ENCODE measurements at places on chromosomes 12 and 14.
A peak's percentile ranks its signal among the peaks of the same experiment; 100 is the strongest.

DNA sequence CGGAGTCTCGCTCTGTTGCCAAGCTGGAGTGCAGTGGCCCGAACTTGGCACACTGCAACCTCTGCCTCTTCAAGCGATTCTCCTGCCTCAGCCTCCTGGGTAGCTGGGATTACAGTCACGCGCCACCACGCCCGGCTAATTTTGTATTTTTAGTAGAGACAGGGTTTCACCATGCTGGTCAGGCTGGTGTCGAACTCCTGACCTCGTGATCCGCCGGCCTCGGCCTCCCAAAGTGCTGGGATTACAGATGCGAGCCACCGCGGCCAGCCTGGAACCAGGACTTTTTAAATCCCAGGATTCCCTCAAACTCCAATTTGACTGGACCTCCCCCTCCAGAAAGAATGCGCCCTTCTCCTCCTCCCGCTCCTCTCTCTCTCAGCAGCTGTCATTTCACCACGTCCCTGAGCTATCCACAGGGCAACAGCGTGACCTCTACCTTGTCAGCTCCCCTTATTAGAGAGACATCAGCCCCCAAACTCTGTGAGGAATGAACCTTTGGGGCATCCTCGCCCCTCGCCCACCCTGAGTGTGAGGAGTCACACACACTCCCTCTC lies 2.0 kb downstream of the ESYT1 start:
- DNase-seq = no peak

DNA sequence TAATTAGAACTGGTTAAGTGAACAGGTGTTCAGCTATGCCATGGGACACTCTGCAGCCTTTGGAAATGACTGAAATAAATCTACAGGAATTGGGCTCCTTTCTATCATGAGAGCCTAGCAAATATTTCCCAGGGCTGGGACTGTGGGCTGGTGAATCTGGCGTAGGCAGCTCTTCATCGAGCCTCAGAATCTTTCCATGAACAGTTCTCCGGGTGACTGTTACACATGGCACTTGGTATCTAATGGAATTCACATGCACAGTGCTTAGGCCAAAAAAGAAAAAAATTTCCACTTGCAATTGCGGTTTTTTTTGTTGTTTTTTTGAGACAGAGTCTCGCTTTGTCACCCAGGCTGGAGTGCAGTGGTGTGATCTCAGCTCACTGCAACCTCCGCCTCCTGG lies 32.1 kb downstream of the PRKAB1 start:
- no peak for DNase-seq

DNA sequence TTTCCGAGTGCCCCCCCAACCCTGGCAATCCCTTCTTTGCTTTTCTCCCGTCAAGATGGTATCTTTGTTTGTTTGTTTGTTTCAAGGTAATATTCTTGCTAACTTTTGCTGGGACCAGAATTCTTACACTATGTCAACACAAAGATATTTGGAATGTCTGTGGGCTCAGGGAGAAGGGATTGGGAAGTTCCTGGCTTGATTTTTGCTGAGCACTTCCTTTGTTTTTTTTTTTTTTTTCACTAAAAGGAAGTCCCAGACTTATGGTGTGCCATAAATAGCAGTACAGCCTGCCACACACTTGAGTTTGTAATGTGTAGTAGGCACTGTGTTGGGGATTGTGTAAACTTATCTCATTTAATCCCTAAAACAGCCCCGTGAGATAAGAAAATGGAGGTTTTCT lies 11.2 kb upstream of the RNU6-7 start:
- DNase-seq = no peak

GRCh38 chr12:110141389-110141788 lies 17.2 kb downstream of the IFT81 start:
- DNase-seq = no peak

DNA sequence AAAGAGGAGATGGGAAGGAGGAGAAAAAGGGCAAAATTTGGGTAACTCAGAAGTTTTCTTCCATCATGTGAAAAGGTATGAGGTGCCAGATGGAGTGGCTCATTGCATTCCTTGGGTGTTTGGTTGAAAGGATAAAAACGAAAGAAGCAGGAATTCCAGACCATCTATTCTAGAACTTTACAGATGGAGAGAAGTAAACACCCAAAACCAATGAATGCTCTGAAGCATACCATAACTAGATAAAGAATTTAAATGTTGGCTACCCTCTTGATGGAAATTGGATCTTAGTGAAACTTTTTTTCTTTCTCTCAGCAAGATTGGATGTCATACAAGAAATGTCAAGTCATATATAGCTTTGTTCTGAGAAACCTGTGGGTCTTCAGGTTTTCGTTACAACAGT lies 175.6 kb upstream of the FAR2 start:
- DNase-seq = no peak

DNA sequence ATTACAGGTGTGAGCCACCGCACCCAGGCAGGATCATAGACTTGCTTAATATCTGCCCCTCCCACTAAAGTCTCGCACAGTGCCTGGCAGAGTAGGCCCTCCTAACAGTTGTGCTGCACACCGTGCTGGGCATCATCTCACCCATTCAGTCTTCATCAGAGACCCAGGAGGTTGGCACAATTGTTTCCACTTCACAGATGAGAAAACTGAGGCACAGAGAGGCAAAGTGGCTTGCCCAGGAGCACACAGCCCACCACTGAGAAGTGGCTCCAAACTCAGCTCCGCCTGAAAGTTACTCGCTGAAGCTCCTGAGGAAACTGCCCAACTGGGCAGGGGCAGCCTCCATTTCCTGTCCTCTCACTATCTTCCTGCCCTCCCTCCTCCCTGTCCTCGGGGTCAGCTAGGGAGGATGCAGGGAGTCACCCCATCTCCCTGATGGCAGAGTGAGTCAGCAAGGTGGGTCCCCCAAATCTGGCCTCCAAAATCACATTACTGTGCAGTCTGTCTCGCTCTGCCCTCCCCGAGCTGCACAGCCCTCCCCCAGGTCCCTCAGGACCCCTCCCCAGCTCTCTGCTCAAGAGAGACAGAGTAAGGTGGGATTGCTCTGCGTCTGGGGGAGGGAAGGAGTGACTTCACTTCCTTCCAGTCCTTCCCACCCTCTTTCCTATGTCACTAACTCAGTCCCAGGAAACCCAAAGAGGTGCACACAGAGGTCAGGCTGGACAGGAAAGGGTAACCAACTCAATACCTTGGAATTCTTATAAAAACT lies 5.7 kb downstream of the SLC8B1 start:
- DNase-seq = no peak

DNA sequence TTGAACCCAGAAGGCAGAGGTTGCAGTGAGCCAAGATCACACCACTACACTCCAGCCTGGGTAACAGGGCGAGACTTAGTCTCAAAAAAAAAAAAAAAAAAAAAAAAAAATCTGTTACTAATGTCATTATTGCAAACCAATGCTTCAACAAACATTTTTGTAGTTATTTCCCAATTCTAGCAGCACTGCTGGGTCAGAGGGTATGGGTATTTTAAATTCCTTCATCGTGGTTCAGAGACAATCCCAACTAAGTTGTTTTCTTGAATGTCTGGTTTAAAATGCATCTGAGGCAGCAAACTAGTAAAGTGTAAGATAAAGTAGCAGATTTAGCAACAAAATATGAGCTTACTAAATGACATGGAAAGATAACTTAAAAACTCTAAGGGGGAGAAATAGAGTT lies 65.6 kb downstream of the FERMT2 start:
- no peak for DNase-seq

DNA sequence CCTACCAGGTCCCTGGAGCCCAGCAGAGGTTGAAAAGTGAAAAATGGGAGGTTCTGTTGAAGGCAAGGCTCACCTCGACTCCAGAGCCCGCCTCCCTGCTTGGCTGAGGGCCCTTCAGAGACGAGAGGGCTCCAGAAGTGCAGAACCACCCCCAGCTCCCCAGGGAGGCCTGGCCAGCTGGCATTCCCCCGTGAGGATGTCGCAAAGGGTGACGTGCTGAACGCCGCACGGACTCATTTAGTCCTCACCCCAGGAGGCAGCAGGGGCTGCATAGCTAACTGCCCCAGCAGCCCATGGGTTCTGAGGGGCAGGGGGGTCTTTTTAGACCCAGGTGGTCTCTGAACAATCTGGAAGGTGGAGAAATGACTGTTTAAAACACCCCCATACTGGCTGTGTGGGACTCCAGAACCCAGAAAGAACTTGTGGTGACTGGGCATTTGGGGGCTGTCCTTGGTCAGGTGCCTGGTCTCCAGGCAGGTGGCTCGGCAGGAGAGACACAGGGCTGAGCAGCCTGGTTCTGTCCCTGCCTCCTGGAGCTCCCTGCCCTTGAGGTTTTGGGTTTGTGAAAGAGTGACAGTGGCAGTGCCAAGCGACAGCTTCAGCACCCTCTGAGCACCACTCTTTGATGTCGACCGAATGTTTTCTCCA lies 32.0 kb downstream of the ANAPC7 start:
- DNase-seq = peak; percentile 51

DNA sequence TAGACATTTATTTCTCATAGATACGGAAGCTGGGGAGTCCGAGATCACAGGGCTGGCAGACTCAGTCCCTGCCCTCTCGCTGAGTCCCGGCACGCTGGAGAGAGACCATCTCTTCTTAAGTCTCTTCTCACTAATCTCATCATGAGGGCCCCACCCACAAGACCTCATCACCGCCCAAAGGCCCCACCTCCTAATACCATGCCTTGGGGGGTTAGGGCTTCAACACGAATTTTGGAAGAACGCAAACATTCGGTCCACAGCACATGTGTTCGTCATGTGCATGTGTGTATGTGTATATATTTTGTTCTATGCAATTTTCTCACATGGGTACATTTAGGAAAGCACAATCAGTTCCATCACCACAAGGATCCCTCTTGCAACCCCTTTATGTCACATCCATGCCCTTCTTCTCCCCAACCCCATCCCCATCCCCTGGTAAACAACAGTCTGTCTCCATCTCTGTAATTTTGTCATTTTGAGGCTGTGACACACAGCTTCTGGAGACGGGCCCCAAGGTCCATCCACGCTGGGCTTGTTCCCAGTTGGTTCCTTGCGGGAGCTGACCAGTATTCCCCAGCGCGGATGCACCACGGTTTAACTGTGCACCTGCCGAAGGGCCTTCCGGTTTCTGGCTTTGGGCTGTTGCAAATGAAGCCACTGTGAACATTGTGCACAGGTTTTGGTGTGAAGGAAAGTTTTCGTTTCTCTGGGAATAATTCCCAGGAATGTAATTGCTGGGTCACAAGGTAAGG lies 317.5 kb upstream of the DIO3 start:
- DNase-seq = no peak

DNA sequence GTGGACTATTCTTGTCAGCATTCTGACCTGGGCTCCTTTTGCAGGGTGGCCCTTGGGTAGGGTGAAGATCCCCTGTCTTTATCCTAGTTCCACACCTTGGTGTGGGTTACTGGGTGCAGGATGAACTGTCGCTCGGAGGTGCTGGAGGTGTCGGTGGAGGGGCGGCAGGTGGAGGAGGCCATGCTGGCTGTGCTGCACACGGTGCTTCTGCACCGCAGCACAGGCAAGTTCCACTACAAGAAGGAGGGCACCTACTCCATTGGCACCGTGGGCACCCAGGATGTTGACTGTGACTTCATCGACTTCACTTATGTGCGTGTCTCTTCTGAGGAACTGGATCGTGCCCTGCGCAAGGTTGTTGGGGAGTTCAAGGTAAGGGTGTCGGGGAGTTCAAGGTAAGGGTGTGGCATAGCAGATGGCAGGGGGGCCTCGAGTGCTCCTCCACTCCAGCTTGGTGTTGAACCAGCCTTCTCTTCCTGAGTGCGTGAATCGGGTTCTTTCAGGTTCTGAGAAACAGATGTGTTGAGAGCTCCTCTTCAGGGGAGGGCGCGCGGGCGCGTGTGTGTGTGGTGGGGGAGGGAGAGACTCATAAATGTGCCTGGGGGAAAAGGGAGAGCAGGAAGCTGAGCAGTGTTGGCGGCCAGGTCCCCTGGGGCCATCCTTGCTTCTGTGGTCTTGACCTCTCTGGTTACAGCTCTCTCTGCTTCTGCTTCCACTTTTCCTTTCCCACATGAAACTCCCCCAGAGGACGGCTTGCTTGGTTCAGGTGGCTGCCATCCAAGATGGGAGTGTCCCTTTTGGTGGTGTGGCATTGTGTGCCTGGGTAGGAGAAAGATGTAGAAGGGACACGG lies 4.0 kb downstream of the ATG101 start:
- DNase-seq = peak; percentile 97

GRCh38 chr12:45125997-45126396 lies 75.1 kb upstream of the DBX2 start:
- DNase-seq = no peak

- DNase-seq = peak; percentile 0
These were observed 64.7 kb downstream of the GPR65 start for GRCh38 chr14:88069677-88070076.

DNA sequence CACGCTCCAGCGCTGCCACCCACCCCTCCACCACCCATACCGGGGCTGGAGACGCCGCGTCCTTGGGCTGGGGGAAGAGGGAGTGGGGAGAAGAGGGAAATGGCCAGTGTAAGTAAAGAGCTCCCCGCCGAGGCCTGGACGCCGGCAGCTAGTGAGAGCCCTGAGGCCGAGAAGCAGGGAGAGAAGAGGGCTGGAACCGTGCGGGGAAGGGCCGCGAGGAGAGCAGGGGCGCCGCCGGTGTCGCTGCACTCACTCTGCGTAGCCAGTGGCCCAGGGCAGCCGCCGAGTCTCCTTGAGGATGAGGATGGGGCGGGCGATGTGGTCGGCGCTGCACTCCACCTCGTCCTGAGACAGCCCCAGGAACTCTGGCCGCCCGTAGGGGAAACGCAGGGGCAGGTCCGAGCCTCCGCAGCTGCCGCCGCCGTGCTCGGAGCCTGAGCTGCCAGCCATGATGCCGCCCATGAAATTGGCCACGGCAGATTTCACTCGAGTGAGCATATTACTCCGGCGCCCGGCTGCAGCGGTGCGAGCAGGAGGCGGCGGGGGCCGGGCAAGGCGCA lies 631 bp downstream of the PPM1H start:
- no peak for DNase-seq

GRCh38 chr12:82357340-82357739 lies 847 bp downstream of the CCDC59 start:
- no peak for DNase-seq

- no peak for DNase-seq
These were observed 411.6 kb downstream of the BCAT1 start for GRCh38 chr12:24537083-24537860.

DNA sequence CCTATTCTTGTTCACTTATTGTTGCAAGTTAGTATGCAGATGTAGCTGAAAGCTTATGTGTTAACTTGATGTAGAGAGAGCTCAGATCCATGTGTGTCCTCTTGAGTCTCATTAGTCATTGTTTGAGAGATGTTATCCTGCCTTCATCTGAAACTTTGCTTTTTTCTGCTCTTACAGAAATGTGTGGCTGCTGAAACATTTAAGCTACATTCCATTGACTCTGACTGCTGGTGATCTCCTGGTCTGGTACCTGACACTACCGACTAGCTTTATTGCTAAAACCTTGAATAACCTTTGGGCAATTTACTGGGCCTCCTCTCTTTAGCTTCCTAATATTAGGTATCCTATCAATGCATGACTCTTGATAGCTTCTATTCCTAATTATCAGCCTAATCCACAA lies 705.6 kb upstream of the FOXG1 start:
- DNase-seq = no peak
